Stimulated activated CD4-positive, alpha-beta T cell treated with anti-CD3 and anti-CD28 coated beads, Interleukin-12 subunit alpha, Interleukin-12 subunit beta, amount 100 ng/mL, for 48 hours (primary cell): ENCODE measurements at places on chromosomes 1 and 21.
A peak's percentile ranks its signal among the peaks of the same experiment; 100 is the strongest.

- DNase-seq: no peak
Measured at GRCh38 chr1:202584707-202585589, 125.3 kb downstream of the SYT2 start.

DNA sequence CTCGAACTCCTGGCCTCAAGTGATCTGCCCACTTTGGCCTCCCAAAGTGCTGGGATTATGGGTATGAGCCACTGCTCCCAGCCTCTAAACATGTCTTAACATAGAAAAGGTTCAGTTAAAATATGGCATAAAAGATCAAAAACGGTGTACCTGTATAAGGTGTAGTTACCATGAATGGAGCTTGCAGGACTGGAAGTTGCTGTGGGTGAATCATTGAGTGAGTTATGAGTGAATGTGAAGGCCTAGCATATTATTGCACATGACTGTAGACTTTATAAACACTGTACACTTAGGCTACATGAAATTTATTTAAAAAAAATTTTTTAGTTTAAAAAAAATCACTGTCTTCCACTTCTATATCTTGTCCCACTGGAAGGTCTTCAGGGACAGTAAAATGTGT, 15.7 kb downstream of the ABCD3 start:
- DNase-seq: no peak

DNA sequence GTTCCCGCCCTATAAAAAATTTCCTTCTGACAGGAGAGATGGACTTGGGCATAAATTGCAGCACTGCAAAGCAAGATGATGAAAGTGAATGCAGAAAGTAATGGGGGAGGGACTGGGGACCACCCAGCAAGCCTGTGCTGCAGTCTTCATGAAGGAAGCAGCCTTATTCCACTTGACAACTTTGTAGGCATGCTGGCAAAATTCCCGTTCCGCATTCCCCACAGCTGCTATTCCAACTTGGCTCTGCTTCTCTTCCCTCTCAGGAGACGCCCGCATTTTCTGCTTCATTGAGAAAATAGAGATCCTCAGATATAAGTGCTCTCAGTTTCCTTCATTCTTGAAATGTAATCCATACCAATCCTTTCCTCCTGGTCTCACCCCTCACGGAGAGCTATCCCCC, 2.4 kb downstream of the HMGB4 start:
- no peak for DNase-seq

- DNase-seq: no peak
Measured at GRCh38 chr1:231822041-231822440, 195.5 kb downstream of the DISC1 start.

DNA sequence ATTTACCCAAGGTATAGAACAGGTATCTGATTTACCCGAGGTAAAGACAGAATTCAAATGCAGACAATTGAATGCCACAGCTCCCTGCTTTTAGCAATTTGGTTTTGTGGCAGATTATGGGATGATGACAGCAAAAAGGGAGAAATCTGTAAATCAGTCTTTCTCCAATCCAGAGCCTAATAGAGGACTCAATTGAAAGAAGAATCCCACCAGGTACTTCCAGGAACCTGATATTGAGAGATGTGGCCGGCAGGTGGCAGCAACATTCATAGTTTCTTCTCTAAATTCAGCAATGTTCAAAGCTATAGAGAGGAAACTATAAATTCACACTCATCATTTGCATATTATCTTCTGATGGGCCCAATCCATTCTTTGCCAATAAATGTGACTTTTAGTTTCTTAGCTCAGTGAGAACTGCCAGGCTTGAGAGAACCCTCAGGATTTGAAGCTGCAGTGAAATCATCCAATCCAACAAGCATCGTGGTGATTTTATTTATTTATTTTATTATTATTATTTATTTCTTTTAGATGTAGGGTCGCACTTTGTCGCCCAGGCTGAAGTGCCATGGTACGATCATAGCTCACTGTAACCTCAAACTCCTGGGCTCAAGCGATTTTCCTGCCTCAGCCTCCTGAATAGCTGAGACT, 9.8 kb upstream of the PHACTR4 start:
- peak; percentile 54 for DNase-seq

DNA sequence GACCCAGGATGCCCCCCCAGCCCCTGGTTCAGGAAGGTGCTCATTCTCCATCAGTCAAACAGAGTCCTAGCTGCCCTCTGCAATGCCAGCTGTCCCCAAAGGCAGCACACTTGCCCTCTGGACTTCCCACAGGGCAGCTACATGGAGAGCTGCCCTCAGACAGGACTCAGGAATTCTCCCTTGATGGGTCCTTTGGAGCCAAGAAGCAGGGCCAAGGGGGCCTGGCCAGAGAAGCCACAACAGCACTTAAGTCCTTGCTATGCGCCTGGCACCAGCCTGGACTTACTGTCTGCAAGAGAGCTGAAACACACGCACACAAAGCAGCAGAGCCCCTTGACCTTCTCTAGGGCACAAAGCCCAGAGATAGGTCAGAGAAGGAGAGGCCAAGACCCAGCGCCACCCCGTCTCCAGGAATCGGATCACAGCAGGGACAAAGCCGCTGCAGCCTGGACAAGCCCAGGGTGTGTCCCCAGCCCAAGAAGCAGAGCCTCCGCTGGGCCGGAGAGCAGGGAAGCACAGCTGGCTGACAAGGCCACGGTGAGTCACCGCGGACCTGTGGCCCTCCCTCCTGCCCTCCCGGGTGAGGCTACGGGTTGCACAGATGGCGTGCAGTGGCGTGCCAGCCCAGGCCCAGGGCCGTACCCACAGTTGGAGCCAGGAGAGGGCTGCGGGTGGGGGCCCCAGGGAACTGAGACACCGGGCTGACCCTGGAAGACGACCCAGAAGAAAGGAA, 1.7 kb downstream of the WNT9A start:
- DNase-seq: no peak

- DNase-seq: no peak
Measured at GRCh38 chr1:23198373-23198772, 18.9 kb downstream of the HTR1D start.

GRCh38 chr1:88288571-88288970, 395.5 kb upstream of the PKN2 start:
- no peak for DNase-seq

DNA sequence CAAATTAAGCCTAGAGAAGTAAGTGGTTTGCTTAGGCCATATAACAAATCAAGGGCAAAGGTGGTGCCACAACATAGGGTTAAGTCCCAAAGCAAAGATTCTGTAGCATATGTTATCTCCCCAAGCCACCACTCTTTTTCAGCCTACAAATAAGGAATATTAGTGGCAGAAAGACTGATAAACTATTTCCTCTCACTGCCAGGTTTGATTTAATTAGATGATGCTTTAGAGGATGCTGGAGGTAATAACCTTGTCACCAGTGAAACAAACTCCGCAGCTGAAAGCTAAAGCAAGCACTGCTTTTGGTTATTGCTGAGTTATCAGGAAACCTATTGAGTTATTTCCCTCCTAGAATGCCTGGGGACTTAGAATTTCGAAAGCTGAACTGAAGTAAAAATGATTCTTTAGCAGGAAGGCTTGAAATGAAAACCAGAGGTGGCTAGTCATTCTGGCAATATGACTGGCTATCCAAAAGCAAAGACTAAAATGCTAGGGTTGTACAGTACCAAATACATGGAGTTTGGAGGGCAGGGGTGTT, 145.2 kb downstream of the SYT2 start:
- DNase-seq: no peak

- DNase-seq: no peak
Measured at GRCh38 chr1:39109644-39110043, 83.5 kb downstream of the NDUFS5 start.

DNA sequence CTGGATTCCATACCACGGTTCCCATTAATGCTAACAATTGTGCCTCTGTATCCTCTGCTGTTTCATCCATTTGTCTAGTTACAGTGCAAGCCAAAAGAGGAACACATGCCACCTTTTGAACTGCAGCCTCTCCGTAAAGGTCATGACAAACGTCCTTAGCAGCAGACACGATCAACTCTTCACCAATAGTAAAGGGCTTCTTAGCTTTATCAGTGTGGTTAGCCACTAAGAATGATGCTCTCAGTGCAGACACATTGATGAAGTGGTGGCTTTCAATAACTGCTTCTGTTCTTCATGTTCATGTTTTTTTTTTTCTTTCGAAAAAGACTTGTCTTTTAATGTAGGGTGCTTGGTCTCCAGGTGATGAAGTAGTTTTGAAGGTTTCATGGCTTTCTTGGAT, 14.3 kb downstream of the XPR1 start:
- no peak for DNase-seq

DNA sequence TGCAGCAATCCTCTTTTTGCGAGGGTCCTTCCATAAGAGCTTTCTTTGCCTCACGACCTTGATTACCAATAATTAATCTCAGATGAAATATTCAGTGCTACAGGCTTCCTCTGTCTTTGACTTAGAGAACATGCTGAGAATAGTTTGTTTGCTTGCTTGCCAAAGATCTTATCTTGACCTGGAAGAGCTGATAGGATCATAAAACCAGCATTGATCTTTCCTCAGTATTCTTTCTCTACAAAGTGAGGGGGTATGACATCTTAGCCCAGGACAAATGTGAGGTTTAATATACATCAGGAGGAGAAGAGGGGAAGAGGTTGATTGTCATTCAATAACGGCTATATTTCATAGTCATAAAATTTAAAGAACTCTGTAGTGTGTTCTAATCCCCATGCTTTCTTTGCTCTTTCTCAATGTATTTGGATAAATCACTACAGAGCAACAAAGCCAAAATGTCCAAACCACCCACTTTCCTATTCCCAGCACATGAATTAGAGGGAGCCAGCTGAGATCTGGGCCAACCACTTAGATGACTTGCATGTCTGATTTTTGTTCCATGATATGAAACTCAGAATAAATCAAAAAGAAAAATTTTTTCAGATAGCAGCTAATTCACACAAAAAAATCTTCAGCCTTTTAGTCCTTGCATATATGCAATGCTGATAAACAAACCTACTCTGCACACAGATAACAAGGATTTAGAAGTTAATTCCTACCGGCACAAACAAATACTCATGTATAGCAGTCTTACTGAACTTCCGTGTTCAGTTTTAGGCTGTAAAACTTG, 50.5 kb upstream of the IPO9 start:
- no peak for DNase-seq

DNA sequence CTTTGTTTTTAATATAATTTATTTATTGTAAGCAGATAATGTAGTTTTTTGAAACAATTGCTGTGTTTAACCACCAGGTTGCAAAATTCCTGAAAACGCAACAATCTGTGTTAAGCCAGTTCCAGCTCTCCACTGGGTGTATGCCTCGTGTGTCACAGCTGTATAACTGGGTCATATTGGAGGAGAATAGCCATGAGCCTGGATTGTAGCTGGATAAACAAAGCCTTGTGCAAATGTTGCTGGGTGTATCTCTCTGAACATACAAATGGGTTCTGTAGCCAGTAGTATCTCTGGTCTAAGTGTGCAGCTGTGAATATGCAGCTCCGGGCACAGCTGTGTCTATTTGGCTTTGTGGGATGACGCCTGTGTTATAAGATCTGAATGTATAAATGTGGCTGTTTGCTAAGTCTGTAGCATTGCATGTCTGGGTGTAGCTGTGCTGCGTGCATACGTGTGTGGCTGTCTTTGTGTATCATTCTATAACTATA, 2.8 kb downstream of the TCEA3 start:
- DNase-seq: no peak

DNA sequence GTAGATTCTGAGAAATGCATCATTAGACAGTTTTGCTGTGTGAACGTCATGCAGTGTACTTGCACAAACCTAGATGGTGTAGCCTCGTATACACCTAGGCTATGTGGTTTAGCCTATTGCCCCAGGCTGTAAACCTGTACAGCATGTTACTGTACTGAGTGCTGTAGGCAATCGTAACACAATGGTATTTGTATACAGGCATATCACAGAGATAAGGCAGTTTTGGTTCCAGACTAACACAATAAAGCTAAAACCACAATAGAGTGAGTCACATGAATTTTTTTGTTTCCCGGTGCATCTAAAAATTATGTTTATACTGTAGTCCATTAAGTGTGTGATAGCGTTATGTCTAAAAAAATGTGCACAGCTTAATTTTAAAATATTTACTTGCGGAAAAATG, 6.9 kb downstream of the IL10RB start:
- DNase-seq: no peak

GRCh38 chr21:44574457-44575306, 1.2 kb downstream of the KRTAP10-4 start:
- DNase-seq: no peak

GRCh38 chr1:182877842-182878241, 38.7 kb downstream of the DHX9 start:
- no peak for DNase-seq

DNA sequence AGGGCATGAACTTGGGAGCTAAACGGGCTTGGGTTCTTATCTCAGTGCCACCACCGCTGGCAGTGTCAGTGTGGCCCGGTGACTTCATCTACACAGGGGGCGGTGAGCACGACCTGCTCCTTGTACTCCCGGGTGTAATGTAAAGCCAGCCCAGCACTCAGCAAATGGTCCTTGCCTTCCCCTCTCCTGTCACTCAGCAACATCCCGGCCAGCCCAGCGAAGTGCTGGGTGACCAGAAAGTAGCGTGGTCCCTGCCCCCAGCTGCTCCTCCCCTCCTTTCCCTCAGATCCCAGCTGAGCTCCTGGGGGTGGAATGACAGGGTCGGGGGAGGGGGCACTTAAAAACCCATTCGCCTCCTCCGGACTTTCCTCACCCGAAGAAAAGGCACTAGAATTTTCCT, 7.2 kb downstream of the KCNN3 start:
- DNase-seq: no peak

- no peak for DNase-seq
Measured at GRCh38 chr1:76587212-76587611, 280.1 kb upstream of the ST6GALNAC5 start.

- DNase-seq: no peak
Measured at GRCh38 chr1:185421485-185422107, 104.6 kb upstream of the IVNS1ABP start.

- DNase-seq: no peak
Measured at GRCh38 chr1:111504097-111504496, 664 bp upstream of the ADORA3 start.

GRCh38 chr1:54425152-54425584, 19.0 kb upstream of the SSBP3 start:
- DNase-seq: no peak

- no peak for DNase-seq
Measured at GRCh38 chr1:50308878-50309277, 114.4 kb downstream of the DMRTA2 start.

DNA sequence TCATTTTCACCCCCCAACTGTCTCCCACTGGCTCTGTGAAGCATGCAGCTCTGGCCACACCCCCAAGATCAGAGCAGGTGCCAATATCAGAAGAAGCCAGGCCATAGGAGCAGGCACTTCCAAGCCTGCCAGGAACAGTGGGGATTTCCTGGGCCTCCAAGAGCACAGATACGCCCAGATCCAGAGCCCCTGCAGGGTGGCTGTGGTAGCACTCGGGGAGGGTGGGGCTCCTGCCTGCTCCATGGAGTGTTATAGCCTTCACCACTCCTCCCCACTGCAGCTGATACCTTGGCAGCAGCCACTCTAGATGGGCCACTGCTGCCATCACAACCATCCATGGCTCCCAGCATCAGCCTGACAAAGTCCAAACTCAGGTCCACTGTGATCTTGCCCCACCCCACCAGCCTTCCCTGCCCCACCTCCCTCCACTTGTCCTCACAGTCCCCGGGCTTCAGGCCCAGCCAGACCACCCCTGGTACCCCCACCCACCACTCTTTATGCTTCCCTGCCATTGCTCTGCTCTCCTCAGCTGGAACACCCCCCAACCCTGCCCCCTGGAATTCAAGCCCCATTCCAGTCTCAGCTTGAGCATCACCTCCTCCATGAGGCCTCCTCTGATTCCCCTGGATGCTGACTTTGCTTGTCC, 448.3 kb downstream of the MATN1 start:
- DNase-seq: no peak

- DNase-seq: no peak
Measured at GRCh38 chr1:66520655-66521054, 13.3 kb upstream of the SGIP1 start.
